NCI-H1417 treated with DMSO at 0.1 percent for 48 hours (cell line): ENCODE measurements at places on chromosomes 13 and 19.

GRCh38 chr13:46039411-46040182, 12.9 kb downstream of the ZC3H13 start:
- DNase-seq: no peak

DNA sequence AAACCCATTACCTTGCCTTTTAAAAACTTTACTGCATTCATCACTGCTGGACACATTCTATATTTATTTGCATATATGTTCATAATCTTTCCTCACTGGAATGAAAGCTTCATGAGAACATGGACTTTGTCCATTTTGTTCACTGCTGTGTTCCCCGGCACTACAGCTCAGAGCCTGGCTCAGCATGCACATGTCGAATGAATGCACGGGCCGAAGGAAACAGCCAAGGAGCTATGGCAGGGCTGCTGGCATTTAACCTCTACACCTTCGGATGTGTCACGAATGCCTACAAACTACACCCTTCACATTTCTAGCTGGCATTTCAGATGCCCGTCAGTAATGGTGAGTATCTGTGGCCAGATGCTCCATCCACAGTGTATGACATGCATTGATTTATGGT, 7.6 kb downstream of the MTIF3 start:
- no peak for DNase-seq

GRCh38 chr19:1357531-1358109, 26.1 kb upstream of the NDUFS7 start:
- DNase-seq: no peak

- no peak for DNase-seq
Observed at GRCh38 chr13:43268632-43269031, 245.2 kb downstream of the DNAJC15 start.

- DNase-seq: no peak
Observed at GRCh38 chr19:42515241-42515832, 12.9 kb downstream of the CEACAM1 start.

DNA sequence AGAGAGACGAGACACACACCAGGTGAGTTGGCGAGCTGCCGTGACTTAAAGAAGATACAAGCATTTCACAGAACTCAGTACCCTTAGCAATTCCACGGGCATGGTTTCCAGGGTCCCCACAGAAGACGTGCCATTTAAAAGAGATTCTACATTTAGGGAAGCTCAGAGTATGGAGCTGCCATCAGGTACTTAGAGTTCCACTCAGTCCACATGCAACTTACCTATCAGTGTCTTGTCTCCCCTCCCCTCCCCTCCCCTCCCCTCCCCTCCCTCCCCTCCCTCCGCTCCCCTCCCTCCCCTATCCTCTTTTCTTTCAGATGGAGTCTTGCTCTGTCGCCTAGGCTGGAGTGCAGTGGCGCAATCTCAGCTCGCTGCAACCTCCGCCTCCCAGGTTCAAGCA, 12.2 kb downstream of the ZNF30 start:
- no peak for DNase-seq

DNA sequence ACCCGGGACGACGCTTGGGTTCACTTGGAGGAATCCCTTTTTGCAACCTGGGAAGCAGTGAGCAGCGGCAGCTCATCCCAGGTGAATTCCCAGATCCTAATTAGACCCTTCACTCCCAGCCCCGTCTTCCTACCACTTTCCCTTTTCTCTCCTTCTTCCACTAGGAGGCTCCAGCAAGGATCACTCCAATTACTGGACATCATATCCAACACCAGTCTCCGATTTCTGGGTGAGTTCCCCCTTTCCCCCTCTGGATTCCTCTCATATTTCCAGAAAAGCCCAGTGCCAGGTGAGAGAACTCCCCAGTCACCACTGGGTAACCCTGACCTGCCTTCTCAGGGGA, 17.1 kb upstream of the ZSCAN4 start:
- no peak for DNase-seq

DNA sequence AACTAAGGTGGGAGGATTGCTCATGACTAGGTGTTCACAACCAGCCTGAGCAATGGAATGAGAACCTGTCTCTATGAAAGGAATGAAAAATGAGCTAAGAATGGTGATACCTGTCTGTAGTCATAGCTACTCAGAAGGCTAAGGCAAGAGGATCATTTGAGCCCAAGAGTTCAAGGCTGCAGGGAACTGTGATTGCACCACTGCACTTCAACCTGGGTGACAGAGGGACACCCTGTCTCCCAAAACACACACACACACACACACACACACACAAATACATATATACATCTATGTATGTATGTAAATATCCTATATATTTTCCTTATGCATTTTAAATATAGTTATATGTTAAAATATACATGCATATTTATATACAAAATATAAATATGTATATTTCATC, 7.4 kb upstream of the ZNF433 start:
- no peak for DNase-seq

DNA sequence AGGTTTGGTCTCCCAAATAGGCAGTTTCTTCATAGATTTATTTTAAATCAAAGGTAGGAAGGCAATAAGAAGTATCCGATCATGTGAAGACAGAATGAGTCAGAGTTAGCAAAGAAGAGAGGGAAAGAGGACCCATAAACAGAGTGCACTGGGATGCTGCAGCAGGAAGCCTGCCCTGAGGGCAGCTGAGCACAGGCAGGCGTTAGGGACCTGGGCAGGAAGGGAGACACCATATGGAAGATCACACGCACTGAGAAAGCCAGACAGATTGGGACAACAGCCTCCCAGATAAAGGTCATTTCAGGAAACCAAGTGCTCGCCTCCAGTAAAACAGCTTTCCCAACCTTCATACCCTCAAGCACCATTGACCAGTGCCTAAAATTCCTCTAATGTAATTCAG, 598.0 kb downstream of the EFNB2 start:
- DNase-seq: no peak

DNA sequence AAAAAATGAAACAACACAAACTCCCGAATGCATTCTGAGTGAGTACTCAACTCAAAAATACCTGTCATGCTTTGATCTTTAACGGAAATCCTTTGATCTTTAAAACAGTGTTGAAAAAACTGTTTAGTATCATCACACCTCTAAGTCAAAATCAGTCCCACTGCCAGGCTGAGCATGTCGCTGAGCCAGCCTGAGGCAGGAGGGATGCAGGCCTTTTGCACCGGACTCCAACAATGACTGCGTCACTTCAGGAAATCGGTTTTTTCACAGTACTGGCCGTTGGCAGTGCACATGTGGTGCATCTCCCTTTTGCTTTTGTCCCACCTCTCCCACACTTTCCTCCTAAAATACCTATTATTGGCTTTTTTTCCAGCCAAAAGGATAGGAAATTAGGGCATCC, 78.2 kb downstream of the SHISA2 start:
- DNase-seq: no peak

- DNase-seq: no peak
Observed at GRCh38 chr13:79314652-79315051, 91.4 kb downstream of the RBM26 start.

DNA sequence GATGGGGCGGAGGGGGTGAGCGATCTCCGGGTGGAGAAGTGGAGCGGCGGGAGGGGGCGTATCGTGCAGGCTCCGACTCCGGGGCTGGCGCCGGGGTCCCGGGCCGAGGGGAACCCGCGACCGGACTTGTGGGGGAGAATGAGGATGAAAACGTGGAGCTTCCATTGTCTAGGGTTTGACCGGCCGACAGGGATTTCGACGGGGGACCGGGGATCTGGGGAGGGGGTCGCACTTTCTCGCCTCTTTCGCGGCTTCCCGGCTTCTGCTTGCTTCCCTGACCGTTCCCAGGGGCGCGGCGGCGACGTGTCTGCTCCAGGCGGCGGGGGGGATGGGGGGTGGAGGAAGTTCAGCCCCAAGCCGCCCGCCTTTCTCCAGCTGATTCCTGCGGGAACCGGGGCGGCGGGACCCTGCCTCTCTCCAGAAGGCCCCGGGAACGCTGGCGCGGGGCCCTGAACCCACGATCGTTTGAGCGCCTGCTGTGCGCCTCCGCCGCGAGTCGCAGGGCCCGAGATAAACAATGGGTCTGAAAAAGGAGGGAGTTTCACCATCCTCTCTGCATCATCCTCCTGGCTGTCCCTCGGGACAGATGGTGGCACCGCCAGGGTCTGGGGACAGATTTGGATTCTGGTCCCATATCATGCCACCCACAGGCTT, 790 bp downstream of the TPM4 start:
- DNase-seq: no peak

- no peak for DNase-seq
Observed at GRCh38 chr13:107347641-107348369, 779.9 kb upstream of the ARGLU1 start.

DNA sequence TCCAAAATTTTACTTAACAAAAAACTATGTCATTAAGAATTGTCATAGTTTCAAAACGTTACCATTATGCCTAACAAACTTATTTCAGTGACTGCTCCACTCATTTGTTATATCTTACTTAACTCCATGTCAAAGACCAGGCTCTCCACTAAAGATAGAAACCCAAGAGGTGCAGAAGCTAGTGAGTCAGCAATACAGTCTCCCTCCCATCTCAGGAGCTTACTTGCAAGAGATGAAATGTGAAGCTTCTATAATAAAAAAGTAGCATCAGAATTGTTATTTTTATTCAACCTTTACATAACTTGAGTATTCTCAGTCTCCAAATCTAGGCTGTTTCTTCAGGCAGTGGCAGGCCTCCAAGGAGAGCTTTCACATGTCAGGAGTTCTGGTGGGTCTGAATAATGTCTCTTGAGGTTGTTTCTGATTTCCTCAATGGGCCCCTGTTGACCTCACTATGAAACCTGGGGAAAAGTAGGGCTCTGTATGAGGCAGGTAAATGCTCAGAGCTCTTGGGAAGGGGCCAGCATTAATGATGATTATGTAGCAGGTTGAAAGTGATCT, 242.0 kb downstream of the NDFIP2 start:
- no peak for DNase-seq

DNA sequence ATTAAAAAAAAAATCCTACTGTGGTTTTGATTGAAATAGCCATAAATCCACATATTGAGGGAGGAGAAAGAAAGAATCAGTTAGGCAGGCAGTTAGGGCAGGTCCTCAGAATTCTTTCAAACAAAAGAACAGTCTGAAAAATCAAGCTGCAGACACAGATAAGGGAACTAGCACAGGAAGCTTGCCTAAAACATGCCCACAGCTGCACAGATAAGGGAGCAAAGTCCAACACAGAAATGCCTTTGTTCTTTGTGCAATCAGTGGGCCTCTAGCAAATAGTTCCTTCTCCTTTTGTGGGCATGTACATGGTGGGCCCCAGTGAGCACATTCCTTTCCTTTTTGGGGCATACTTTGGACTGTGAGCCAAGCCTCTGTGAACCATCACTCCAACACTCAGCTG, 42.7 kb downstream of the UTP14C start:
- DNase-seq: no peak

- DNase-seq: peak; percentile 92
Observed at GRCh38 chr19:2969104-2969504, 8.3 kb upstream of the TLE6 start.

- no peak for DNase-seq
Observed at GRCh38 chr13:47146991-47147811, 250.3 kb upstream of the HTR2A start.

- DNase-seq: no peak
Observed at GRCh38 chr19:46390866-46391265, 22.5 kb downstream of the CCDC8 start.

DNA sequence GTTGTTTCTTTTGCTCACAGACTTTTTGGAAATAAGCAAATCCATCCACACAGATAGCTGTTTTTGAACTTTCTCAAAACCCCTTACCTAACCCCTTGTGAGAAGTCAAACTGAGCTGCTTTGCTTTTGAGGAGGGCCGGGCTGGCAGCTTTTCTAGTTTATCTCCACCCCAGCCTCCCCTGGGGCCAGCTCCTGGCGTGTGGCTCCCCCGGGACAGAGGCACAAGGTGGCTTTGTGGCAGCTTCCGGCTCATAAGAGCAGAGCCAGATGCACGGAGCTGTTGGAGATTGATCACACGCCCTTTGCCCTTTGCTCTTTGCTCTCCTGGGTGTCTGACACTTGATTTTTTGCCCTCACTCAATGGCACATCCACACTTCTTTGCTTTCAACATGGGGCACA, 24.9 kb upstream of the RNF113B start:
- no peak for DNase-seq

GRCh38 chr19:20318616-20319015, 151.6 kb downstream of the ZNF486 start:
- DNase-seq: no peak

GRCh38 chr13:95920485-95920884, 132.7 kb downstream of the UGGT2 start:
- DNase-seq: no peak

GRCh38 chr19:57815247-57816075, 748 bp upstream of the ZNF552 start:
- DNase-seq: no peak

GRCh38 chr19:52248241-52248640, 21.1 kb upstream of the ZNF766 start:
- peak; percentile 7 for DNase-seq

DNA sequence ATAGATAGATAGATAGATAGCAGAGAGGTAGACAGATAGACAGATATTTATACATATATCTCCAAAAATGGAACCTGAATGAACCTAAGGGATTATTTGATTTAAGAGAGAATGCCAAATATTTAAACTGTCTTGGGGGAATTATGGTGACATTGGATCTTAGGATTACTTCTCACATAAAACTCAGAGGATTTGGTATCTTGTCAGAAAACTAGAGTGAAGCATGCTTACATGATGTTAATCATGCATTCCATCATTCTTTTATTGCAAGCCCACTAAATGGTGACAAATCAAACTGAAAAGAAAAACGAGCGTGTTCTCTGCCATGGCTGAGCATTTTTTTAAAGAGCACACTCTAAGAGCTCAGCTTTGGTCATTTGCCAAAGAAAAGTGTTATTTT, 165.2 kb downstream of the PCDH9 start:
- no peak for DNase-seq

DNA sequence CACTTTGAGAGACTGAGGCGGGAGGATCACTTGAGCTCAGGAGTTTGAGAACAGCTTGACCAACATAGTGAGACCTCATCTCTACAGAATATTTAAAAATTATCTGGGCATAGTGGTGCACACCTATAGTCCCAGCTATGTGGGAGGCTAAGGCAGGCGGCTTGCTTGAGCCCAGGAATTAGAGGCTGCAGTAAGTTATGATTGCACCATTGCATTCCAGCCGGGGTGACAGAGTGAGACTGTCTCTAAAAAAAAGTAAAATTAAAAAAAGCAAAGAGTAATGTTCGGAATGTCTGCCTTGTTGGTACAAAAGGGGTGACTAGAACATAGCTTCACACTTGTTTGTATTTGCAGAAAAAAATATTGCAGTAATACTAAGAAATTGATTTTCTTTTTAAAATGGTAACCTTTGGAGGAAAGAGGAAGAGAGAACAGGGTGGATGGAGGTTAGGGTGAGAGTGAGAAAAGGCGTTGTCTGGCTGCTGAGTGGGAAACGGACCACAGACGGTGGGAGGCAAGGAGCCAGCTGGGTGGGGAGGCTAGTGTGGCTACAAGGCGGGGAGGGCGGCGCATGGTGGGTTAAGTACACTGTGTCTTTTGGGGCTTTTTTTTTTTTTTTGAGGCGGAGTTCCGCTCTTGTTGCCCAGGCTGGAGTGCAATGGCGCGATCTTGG, 10.2 kb downstream of the PPP1R14A start:
- no peak for DNase-seq

GRCh38 chr13:103908911-103909310, 842.7 kb upstream of the SLC10A2 start:
- DNase-seq: no peak
